ENCODE measurements at places on chromosomes 13 and 19. TPM values are rescaled to one million over a fixed set of nuclear protein-coding genes. Genes with fewer than 3 reads are reported as not detected.

The KLK7 gene
- 30.5 TPM for total RNA-seq

The ACP7 gene
- total RNA-seq = 4.7 TPM

The TEX29 gene
- not detected for total RNA-seq

The ZNF568 gene
- total RNA-seq = not detected

The ZNF723 gene
- total RNA-seq = not detected

The APOC1 gene
- 5.1 TPM for total RNA-seq

The PNMA8B gene
- total RNA-seq = 0.10 TPM

The KIR3DL2 gene
- not detected for total RNA-seq

The MKNK2 gene
- total RNA-seq = 271 TPM

The FPR1 gene
- total RNA-seq = not detected

The PCDH20 gene
- not detected for total RNA-seq

The DBP gene
- 45.9 TPM for total RNA-seq

The ENOX1 gene
- 4.5 TPM for total RNA-seq

The ZNF296 gene
- total RNA-seq = 9.2 TPM

The KRTDAP gene
- 0.74 TPM for total RNA-seq

The LHB gene
- 3.7 TPM for total RNA-seq

The ZNF546 gene
- 0.64 TPM for total RNA-seq

The DDX49 gene
- 51.9 TPM for total RNA-seq

The ZNF90 gene
- not detected for total RNA-seq

The KLK14 gene
- total RNA-seq = 0.76 TPM

The CDC42EP5 gene
- 0.64 TPM for total RNA-seq

The PGLYRP1 gene
- not detected for total RNA-seq

The SMIM44 gene
- total RNA-seq = not detected

The VAV1 gene
- total RNA-seq = 20.6 TPM

The SPIB gene
- 0.96 TPM for total RNA-seq

The YJU2 gene
- 26.9 TPM for total RNA-seq

The LPAR2 gene
- total RNA-seq = 28.2 TPM

All from HCT116 (cell line).